Foreskin fibroblast (primary cell): ENCODE measurements at places on chromosomes 13 and 19.

DNA sequence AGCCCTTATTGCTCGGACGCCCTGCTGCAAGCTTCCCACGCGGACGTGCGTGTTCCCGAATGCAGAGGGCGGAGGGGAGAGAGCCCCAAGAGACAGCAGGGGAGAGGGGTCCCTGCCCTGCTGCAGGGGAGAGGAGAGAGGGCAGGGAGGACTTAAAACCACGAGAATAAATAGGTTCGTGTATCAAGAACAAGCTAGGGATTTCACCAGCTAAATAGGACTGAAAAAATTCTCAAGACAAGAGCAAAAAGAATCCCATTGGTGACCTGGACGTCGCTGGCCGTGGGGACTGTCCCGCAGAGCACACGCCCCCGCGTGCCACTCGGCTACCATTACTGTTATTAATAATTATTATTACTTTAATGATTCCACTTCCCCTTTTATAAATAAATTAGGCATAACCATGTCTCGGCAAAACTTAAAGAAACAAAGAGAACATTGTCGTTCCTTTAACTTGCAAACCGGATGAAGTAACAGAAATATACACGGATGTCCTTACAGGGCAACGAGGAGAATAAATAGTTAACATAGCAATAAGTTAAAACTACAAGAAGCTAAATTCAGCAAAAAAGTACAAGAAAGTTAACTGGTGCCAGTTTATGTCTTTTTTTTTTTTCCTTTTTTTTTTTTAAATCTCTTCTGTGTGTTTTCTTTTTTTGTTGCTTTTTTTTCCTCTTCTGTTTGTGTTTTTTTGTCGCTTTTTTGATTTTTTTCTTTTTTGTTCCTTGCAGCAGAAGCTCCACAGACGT lies 16.6 kb downstream of the PRKCSH start:
- no peak for DNase-seq

DNA sequence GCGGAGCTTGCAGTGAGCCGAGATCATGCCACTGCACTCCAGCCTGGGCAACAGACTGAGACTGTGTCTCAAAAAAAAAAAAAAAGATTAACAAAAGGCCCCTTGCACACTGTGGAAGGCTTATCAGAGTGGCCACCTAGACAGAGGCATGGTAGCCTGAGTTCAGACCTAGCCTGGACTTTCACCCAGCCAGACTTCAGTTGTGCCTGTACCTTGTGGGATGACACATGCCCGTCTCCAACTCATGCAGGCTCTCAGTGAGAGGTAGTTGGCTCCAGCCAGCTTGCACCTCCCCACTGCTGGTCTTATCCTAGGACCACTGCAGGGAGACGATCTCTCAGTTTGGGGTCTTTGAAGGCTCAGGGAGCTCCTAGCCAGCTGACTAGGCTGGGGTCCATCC lies 52.2 kb downstream of the GATAD2A start:
- peak; percentile 16 for DNase-seq

DNA sequence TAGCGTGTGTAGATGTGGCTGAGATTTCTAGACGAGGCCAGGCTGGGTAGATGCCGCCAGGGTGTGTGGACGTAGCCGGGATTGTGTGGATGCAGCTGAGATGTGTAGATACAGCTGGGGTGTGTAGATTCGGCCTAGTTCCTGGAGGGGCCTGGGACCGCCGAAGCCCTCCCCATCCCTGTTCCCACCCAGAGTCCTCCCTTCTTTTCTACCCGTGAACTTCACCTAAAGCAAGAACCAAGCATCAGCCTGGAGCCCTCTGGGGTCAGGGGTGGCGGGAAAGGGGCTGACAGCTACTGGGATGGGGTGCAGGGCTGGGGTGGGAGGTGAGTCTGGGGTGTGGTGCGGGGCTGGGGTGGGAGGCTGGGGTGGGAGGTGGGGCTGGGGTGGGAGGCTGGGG lies 768 bp downstream of the TMPRSS9 start:
- no peak for DNase-seq

DNA sequence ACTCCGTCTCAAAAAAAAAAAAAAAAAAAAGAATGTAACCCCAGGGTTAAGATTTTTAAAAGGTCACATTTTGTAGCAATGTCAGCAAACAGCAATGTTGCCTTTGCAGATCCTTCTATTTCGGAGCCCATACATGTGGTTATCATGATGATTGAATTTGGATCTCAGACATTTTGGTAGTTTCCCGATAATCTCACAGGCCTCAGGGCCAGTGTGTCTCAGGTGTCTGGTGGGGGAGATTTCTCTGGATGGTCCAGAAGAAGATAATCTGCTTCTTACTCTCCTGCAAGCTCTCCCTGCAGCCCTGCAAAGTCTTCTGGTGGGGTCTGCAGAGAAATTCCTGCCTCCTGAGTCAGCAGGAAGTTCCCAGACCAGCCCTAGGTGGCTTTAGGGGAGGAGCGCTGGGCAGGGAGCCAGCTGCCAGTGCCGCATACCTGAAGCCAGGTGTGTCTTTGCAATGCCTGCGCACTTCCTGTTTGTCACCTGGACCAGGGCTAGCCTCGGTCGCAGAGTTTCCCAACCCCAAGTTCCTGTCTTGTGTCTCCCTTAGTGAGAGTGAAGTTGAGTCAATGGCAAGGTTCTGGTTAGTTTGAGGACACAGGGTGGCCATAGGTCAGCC lies 1.4 kb downstream of the SH2D3A start:
- DNase-seq: no peak

DNA sequence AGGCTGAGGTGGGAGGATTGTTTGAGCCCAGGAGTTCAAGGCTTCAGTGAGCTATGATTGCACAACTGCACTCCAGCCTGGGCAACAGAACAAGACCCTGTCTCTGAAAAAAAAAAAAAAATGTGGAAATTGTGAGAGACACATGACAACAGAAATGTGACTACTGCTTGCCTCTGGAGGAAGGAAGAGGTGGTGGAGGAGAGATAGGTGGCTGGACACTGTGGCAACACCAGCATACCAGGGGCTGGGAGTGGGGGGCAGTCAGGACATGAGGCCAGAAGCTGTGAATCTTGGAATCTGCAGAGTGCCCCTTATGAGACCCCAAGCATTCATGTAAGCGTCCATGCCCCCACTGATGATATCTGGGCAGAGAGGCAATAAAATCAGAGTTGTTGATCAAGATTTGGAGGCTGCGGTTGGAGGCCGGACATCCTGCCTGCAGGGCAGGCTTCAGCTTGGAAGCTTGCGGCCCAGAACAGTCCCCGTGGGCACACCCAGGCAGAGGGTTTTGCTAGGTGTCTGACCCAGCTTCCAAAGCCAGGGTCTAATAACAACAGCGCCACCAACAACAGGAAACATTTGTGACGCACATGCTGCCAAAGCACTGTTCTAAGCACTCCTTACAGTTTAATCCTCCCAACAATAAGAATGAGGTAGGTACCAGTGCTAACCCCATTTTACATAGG lies 16.9 kb downstream of the FAM187B start:
- no peak for DNase-seq

DNA sequence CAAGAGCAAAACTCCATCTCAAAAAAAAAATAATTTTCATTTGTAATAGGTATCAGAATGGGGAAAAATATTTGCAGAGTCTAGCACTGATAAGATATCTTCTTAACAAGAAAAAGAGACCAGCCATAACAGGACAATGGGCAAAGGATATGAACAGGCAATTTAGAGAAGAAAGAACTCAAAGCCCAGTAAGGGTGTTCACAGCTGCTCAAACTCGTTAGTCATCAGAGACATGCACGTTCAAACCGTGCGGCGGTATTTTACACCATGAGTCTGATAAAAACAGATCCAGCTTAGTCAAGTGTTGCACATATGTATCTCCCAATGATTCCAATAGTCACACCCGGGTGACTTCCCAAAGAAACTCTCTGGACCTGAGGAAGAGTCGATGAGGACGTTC lies 13.7 kb upstream of the NCCRP1 start:
- DNase-seq: peak; percentile 48

- no peak for DNase-seq
Measured at GRCh38 chr19:23285948-23286347, 35.8 kb upstream of the ZNF724 start.

DNA sequence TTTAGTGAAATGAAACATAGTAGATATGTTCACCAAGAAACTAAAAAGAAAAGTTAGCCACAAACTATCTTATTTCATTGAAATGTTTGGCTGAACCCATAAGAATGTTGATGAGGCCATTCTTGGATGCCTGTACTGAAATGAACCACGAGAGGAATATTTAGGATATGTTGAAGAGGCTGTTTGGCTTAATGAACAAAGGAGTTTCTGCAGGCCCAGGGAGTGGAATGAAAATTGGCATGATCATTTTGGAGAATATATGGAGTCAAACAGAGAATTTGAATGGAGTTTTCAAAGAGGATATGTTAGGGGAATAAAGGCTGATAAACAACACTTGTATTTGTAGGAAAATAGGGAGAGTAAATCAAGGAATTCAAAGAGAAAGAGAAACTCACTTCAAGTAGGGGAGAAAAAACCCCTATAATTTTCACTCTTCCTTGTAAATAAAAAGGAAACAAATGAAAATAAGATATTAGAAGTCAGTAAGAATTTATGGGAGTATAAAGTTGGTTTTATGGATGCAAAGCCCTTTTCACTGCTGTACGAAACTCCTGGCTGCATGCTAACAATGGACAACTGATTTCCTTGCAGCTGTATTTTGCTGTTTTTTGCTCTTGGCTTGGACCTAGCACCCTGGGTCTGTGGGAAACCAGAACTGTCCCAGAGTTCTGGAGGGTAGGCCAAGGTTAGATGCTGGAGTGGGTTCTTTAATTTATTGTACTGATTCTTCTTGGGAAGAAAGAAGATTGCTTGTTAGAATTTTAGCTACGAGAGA lies 36.5 kb downstream of the KL start:
- DNase-seq: peak; percentile 15

- DNase-seq: no peak
Measured at GRCh38 chr19:42402376-42403116, 12.4 kb upstream of the CNFN start.
